ENCODE measurements at places on chromosomes 12 and 14. TPM values are rescaled to one million over a fixed set of nuclear protein-coding genes. Genes with fewer than 3 reads are reported as not detected.

SMIM41 gene
- not detected for polyA plus RNA-seq

DNA sequence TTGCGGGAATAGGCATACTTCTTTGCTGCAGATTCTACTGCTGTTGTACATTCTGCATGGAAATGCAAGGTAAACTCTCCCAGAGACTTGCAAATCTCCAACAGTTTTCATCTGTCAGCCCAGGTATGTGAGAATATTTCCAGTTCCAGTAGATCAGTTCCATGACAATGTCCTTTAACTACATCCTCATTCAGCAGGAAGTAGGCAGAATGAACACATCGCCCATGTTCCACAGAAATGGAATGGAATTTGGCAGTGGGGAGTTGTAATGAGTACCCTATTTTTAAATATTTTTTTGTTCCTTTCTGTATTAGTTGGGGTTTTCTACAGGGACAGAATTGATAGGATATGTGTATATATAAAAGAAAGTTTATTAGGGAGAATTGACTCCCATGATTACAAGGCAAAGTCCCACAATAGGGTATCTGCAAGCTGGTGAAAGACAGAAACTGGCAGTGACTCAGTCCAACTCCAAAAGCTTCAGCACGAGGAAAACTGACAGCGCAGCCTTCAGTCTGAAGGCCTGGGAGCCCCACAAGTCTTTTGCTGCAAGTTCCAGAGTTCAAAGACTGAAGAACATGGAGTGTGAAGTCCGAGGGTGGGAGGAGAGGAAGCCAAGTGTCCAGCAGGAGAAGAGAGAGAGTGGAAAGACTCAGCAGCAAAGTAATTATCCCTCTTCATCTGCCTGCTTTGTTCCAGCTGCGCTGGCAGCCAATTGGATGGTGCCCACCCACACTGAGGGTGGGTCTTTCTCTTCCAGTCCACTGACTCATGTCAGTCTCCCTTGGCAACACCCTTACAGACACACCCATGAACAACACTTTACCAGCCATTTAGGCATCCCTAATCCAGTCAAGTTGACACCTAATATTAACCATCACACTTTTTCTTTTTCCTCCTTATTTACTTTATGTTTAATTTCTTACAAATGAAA, 110.4 kb upstream of the SCAF11 start:
- no peak for DNase-seq

- peak; percentile 49 for DNase-seq
Observed at GRCh38 chr14:80215756-80216581, 4.7 kb upstream of the DIO2 start.

GRCh38 chr14:23551266-23552028, at the start of gene ZFHX2:
ZFHX2 (minus strand) TSS chr14:23551765; CDS start chr14:23535325, 16,440 bp downstream.
- peak; percentile 63 for DNase-seq

ESYT1 gene
- polyA plus RNA-seq, result 87.7 TPM

- DNase-seq, result no peak
Observed at GRCh38 chr12:63036216-63036973, 101.4 kb upstream of the PPM1H start.

CCDC198 gene
- 0.28 TPM for polyA plus RNA-seq

GRCh38 chr12:111086947-111087700, 166.7 kb upstream of the MYL2 start:
- DNase-seq, result no peak

DNA sequence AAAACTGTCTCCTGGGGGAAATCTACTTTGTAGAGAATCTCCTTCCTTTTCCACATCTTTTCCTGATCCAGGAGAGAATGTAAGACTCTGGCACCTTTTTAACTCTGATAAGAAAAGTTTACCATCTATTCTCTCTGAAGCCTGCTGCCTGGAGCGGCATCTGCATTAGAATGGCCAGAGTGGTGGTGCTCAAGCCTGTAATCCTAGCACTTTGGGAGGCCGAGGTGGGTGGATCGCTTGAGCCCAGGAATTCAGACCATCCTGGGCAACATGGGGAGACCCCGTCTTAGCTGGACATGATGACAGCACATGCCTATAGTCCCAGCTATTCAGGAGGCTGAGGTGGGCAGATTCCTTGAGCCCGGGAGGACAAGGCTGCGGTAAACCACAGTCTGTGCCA, 1.4 kb upstream of the CHFR start:
- DNase-seq, result no peak

A2ML1 gene
- 0.21 TPM for polyA plus RNA-seq

Measured in hindlimb muscle (tissue), 1 donor.